ENCODE measurements at places on chromosomes 1 and 21.

GRCh38 chr1:159924025-159924790, 1.1 kb downstream of the TAGLN2 start:
- DNase-seq = no peak

GRCh38 chr1:119475866-119476439, 31.1 kb upstream of the HSD3B1 start:
- DNase-seq = peak; percentile 70

- no peak for DNase-seq
Measured at GRCh38 chr1:236282425-236282716, 613 bp upstream of the ERO1B start.

DNA sequence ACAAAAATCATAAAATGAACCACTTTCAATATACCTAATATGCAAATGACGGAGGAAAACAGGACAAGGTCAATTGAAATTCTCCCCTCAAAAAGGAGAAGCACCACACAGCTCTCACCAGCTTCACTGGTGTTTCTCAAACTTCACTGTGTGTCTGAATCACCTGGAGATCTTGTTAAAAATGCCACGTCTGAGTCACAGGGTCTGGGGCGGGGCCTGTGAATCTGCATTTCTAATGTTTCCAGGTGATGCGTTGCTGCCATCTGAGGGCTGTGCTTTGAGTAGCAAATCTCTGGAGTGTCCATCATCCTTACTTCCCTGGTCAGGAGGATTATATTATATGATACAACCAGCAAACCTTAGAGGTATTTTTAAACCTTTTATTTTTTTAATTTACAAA, 9.0 kb downstream of the CLDN19 start:
- DNase-seq = no peak

GRCh38 chr1:184965439-184965838, 8.9 kb downstream of the NIBAN1 start:
- DNase-seq = no peak

GRCh38 chr1:24032981-24033380, 52.9 kb upstream of the SRSF10 start:
- DNase-seq = no peak

DNA sequence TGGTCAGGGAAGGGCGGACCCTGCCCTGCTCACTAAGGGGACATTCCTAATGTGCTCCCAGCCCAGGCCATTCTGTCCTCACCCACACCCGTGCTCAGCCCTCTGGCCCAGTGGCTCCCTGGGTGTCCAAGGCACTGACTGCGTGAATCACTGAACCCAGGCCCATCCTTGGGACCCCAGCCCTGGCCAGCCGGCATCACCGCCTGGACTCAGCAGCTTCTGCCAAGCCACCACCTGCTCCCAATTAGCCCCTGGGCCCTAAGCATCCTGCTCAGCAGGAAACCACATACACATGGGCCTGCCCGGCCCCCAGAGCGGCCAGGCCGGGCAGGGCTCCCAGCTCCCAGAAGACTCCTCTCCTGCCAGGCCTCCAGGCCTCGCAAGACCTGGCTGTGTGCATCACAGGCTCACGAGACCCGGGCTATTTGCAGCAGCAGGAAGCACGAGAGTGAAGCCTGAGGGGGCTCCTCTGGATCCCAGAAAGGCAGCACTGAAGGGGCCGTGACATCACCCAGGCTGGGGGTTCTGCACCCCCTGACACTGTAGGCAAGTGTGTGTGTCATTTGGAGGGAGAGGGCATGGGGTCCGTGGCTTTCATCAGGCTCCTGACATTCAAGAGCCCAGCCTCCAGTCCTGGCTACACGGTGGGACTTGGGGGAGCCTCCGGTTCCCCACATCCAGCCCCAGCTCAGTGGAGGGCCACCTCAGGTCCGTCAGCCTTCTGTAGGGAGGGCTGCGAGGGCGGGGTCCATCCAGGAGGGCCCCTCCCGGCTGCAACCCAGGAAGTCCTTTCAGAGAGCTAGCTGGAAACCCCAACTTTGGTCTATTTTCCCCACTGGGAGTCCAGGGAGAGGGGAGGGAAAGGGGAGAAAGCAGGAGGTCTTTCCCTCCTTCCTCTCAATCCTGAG, 1.6 kb downstream of the MFAP2 start:
- no peak for DNase-seq

GRCh38 chr21:46297338-46298271, 11.5 kb downstream of the YBEY start:
- no peak for DNase-seq

DNA sequence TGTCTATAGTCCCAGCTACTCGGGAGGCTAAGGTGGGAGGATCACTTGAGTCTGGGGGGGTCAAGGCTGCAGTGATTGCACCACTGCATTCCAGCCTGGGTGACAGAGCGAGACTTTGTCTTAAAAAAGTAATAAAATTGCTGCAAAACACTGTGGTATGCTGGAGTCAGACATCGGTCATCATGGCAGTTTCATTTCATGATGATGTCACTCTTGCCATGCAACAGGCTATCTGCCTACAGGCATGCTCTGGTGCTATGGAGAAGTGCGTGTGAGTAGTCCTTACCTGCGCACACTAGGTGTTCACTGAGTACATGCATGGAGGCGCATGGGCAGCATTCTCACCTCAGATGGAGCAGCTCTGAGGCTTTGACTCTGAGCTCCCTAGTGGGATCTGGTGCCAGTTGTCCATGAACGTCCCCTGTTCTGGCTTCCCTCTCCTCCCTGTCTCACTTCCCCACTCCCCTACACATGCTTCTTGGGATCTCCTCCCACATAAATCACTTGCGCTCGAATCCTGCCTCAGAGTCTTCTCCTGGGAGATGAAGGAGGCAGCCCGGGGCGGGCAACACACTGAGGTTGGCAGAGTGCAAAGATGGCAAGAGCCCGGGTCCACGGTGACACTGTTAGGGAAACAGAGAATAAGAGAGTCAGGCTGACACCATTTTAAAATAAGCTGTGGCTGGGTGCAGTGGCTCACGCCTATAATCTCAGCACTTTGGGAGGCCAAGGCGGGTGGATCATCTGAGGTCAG, 10.4 kb upstream of the CELA3B start:
- DNase-seq = no peak

- no peak for DNase-seq
Measured at GRCh38 chr1:76314730-76315129, 240.2 kb downstream of the ST6GALNAC3 start.

DNA sequence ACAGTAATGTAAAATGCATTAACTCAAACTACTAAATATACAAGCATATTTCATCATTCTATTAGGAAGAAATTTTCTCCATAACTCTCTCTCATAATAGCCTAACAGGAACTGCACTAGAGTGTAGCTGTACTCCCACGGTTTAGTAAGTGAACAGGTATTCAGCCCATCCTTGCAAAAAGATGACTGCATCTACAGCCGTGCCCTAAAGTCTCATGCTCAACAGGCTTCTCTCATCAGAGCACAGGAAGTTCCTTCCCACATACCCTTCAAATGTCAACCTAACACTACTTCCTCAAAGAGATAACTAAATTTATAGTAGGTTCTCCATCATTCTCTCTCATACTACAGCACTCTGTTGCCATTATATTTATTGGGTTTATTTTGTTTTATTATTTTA, 251.6 kb downstream of the AKT3 start:
- DNase-seq = no peak

GRCh38 chr1:245690156-245690690, 535.4 kb downstream of the KIF26B start:
- DNase-seq = no peak

DNA sequence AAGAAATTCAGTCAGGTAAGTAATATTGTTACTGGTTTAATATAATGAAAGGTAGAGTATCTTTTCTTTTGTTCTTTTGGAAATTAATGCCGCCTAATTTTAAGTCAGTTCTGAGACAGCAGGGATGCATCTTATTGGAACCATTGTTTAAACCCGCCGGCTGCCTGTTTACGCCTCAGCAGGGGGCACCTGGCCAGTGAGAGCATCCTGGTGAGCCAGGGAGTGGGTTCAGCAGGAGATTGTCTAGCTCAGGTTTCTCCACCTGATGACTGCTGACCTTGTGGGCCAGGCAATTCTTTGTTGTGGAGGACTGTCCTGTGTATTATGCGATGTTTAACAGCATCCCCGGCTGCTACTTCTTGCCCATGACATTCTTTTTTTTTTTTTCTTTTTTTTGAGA, 30.2 kb downstream of the CHAF1B start:
- no peak for DNase-seq

DNA sequence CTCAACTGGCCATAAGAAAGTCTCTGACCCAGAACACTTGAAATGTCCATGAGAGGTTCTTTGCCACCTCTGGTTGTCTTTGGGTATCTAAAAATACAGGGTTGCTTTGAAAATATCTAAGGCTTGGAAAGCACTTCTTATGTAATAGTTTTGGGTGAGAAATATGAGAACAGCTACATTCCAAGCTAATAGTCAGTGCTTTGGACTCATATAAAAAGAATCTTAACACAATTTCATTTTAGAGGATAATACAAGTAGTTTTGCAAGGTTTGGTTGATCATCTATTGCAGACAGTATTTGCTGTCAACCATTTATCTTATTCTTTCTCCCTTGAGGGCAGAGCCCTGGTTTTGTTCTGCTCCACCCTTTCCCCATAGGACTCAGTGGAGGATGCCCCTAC, 207.5 kb downstream of the KCNK2 start:
- DNase-seq = no peak

DNA sequence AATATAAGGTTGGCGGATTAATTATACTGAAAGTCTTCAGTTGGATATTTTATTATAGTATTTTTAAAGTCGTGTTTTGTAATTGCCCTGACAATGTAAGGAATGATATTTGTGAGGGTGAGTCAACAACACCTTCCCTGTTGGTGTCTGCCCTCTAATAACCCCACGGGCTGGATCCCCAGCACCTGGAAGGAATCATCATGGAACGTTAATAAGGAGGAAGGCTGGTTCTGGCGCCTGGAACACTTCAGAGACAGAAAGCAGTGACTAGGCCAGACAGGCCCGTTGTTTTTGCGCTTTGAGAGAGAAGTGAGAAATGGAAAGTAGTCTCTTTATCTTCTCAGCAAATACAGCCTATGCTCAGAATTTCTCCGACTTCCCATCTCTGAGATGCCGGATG, 31.6 kb downstream of the TEX35 start:
- DNase-seq = no peak

- DNase-seq = no peak
Measured at GRCh38 chr1:158425027-158425426, 1.0 kb downstream of the OR10K2 start.

GRCh38 chr1:203096566-203096965, 10.8 kb upstream of the MYOG start:
- DNase-seq = no peak

GRCh38 chr21:41707231-41707959, 59.5 kb downstream of the RIPK4 start:
- no peak for DNase-seq

DNA sequence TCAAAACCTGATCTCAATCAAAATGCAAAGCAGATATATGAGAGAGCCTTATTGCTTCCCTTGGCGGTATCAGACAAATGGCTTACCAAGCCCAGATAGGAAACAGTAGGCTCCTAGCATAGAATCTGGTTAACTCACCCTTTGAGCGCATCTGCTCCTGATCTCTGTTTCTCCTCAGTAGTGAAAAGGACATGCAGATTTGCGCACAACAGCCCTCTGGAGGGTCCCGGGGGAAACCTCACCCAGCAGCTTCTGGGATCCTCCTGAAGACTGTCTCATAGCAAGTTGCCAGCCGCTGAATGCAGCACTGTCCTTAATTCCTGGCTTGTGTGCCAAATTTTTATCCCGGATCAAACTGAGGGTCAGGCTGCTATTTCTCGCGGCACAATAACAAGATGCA, 192.2 kb downstream of the FASLG start:
- DNase-seq = no peak

GRCh38 chr1:31626223-31627207, 9.0 kb downstream of the HCRTR1 start:
- DNase-seq = no peak

DNA sequence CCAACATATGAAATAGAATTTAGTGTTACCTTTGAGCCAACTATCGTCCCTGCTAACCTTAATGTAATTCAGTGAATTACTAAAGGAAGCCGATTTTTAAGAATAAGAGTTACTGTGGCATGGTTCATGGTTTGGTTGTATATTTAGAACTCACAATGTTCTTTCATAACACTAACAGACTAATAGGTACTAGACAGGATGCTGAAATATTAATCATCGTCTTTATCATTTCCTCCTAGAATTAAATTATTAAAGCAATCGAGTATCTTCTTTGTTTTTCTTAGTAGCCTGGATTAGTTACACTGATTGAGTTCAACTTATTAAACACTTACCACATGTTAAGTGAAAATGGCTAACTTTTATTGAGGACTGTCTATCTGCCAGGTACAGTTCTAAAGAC, 47.7 kb downstream of the TARBP1 start:
- no peak for DNase-seq

DNA sequence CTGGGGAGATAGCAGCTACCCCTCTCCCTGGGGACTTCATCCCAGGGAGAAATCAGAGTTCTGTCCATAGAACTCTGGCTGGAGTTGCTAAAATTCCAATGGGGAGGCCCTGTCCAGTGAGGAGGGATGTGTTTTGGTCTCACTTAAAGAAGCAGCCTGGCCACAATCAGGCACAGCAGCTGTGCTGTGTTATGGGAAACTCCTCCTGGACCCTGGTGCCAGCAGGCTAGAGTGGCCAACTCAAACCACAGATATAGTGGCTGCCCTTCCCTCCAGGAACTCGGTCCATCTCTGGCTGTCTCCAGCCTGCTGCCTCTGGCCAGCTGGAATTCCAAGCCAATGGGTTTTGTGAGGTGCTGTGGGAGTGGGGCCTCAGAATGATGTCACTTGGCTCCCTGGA, 37.4 kb upstream of the SAMD11 start:
- no peak for DNase-seq

DNA sequence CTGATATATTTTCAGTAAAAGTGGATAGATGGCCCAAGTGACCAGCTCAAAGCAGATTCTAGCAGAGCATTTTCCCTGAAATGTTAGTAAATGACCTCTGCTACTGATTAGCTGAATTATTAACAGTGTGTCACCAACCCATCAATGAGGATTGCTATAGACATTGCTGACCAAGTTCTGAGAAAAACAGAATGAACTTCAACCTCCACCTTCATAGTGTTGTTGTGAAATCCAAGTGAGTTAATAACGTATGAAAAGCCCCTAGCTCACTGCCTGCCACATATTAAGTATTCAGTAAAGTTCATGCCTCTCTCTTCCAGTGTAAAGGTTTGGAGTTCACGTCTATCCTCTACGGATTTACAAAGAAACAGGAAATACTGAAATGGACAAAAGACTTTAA, 15.8 kb downstream of the PLPP3 start:
- no peak for DNase-seq
